ENCODE measurements at places on chromosomes 3 and 15.

DNA sequence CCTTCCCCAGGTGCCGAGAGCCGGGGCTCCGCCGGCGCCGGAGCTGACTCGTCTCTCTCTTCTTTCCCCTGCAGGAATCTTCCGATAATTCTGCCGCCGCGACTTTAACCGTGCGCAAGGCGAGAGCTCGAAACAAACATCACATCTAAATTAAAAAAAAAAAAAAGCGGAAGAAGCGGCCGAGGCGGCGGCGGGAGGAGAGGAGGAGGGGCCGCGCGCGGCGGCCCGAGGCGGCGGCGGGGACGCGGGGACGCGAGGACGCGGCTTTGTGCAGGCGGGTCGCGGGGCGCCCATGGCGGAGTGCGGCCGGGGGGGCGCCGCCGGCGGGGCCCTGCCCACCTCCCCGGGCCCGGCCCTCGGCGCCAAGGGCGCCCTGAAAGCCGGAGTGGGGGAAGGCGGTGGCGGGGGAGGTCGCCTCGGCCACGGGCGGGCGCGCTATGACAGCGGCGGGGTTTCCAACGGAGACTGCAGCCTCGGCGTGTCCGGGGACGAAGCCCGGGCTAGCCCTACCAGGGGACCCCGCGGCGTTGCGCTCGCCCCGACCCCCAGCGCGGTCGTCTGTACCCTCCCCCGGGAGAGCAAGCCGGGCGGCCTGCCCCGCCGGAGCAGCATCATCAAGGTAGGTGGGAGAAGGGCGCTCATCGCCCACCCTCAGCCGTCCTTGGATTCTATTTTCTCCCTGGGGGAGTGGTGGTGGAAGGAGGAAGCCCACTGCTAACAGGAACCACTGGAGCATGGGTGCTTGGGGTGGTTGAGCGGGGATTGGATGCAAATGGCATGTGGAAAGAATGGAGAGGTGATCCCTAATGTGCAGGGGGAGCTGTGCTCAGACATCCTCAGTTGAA lies at the start of gene PLCL2:
Gene PLCL2 (plus strand): TSS at position 208 of the 845 bp plus-strand sequence. CDS start 85 bp downstream, at position 293.
- peak; percentile 82 for DNase-seq

- no peak for DNase-seq
Measured at GRCh38 chr3:195508185-195508584, 34.9 kb downstream of the PPP1R2 start.

DNA sequence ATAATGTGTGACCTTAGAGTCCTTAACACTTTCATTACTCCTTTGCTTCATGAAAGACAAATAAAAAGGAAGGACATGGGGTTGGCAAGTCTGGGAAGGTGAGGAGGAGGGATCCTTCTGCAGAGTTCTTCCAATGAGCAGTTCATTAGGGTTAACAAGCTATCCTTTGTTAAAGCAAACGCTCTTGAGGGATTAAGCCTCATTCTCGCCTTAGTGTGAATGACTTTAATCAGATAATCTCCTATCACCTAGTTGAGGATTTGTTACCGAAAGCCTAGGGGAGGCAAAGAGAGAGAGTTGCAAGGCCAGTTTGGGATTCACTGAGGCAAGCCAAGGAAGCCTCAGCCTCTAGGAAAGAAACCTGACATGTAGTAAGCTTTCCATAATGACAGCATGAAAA lies 7.4 kb upstream of the MBNL1 start:
- no peak for DNase-seq

- DNase-seq: no peak
Measured at GRCh38 chr3:15266510-15267376, 60.7 kb downstream of the CAPN7 start.

GRCh38 chr3:183385698-183386613 lies 42.5 kb downstream of the MCF2L2 start:
- DNase-seq: peak; percentile 74

- no peak for DNase-seq
Measured at GRCh38 chr3:8519156-8519555, 17.5 kb downstream of the LMCD1 start.

GRCh38 chr3:140394488-140395133 lies 283.3 kb upstream of the TRIM42 start:
- no peak for DNase-seq

DNA sequence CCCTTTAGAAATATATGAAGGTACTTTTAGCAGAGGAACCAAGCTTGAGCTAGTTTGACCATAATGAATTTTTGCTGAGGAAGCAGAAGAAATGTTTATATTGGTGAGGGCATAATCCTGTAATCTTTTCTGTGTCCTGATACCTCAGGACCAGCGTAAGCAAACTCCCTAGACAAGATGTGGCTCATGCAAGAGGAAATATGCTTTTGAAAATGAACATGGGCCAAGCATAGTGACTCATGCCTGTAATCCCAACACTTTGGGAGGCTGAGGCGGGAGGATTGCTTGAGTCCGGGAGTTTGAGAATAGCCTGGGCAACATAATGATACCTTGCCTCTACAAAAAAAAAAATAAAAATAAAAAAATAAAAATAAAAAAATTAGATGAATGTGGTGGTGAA lies 78.5 kb downstream of the PPARG start:
- DNase-seq: no peak

DNA sequence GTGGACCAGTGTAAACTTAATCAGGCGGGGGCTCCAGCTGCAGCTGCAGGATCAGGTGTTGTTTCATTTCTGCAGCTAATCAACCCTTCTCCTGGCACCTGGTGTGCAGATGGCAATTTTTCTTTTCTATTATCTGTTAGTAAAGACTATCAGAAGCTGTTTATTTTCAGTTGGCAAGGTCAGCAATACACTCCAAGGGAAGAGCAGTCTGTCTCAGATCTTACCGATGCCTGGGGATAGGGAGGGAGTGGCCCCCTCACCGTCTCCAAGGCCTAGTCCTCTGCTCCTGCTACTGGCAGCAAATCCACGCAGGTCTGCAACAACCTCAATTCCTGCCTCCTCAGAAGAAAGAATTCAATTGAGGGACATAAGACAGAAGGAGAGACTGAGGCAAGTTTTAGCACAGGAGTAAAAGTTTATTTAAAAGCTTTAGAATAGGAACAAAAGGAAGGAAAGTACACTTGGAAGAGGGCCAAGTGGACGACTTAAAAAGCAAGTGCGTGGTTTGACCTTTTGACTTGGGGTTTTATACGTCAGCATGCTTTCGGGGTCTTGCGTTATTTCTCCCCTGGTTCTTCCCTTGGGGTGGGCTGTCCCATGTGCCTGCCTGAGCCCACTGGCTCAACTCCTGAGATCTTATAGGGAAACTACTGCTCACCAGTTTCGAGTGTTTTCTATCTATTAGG lies 9.2 kb downstream of the CCRL2 start:
- peak; percentile 10 for DNase-seq

DNA sequence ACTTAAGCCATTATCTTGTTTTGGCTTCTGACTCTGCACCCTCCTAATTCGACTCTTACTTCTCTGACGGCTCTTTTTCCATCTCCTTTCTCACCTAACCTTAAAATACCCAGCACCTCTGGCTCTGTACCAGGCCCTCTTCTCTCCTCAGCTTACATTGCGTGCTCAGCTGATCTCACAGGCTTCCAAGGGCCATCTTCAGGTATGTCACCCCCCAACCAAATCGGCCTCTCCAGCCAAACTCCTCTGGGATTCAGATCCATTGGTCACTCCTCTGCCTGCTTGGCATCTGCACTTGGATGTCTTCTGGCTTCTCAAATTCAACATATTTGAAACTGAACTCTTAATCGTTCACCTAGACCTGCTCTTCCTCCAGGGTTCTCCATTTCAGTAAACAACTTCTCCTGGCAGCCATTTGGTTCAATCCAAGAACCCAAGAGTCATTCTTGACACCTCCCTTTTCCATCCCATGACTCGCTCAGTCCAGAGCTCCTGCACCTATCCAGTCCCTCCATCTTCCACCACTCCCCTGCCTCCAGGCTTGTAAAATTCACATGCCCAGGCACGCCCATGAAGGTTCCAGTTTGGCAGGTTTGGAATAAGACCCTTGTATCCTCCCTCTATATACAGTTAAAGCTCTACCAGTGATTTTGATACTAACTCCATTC lies 35.2 kb upstream of the SLC41A3 start:
- DNase-seq: no peak

- DNase-seq: no peak
Measured at GRCh38 chr3:189171707-189172106, at the start of gene TPRG1. Gene TPRG1, plus strand, starts transcription at chr3:189171971. Its CDS starts 35,414 bp downstream, at chr3:189207385.

- DNase-seq: no peak
Measured at GRCh38 chr3:51514210-51514609, 14.4 kb upstream of the DCAF1 start.

- no peak for DNase-seq
Measured at GRCh38 chr15:36734366-36734765, 154.9 kb downstream of the CDIN1 start.

GRCh38 chr3:13972679-13973379 lies 93.0 kb upstream of the WNT7A start:
- no peak for DNase-seq

DNA sequence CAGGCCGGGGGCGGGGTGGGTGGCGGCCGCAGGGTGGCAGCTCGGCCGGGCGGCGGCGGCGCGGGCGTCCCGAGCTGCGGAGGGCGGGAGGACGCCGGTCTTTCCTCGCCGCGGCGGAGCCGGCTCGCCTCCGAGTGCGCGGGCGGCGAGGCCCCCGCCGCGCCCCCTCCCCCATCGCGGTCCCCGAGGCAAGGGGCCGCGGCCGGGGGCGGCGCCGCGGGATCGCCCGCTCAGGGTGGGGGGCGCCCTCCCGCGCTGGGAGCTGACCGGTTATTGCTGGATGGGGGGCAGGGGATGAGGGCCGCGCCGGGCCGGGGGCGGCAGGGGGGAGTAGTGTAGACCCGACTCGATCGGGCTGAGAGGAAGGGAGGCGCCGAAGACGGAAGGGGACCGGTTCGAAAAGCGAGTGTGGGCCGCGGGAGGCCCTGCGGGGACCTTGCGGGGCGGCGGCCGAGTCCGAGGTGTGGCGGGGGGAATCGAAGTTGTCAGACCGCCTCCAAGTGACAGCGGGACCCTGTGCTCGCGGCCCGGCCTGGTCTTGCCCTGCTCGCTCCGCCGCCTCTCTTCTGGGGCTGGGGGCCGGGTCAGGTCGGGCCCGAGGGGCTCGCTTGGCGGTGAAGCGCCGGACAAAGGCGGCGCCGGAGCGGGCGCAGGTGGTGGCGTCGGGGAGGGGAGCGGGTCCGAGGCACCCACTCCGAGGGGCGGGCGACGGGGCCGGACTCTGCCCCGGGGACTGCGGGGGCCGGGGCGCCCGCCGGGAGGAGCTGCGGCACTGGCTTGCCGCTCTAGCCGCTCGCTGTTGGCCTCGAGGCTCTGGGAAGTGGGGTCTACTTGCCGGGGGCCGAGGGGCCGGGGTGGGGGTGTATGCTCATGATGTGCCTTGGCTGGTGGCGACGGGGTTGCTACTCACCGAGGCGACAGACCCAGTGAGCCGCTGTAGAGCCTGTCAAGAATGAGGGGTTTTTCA lies 1.1 kb downstream of the BAHD1 start:
- DNase-seq: peak; percentile 31

DNA sequence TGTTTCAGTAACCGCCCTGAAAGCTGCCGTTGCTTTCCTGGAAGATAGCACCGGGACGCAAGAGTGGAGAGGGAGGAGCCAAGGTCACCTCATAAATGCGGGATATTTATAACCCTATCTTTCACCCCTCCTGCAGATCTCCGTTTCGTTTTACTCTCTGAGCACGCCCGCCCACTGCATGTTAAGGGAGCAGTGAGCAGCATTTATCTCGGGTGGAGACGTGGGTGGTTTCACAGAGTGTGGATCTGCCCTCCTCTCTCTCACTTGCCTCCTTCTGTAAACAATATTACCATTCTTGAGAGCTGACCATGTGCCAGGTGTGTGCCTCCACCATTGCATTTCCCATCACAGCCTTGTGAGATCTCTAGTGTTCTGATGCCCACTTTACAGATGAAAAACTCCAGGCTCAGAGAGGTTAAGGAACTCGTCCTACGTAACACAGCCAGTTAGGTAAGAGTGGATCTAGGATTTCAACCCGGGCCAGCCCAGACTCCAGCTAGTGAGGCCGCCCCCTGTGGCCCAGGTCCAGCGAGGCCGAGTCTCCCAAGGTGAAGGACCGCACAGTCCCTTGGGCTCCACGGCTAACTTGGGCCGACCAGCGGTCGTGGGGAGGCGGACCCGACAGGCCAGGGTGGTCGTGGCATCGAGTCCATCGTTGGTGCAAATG lies 16.9 kb upstream of the SEMA4B start:
- peak; percentile 87 for DNase-seq

DNA sequence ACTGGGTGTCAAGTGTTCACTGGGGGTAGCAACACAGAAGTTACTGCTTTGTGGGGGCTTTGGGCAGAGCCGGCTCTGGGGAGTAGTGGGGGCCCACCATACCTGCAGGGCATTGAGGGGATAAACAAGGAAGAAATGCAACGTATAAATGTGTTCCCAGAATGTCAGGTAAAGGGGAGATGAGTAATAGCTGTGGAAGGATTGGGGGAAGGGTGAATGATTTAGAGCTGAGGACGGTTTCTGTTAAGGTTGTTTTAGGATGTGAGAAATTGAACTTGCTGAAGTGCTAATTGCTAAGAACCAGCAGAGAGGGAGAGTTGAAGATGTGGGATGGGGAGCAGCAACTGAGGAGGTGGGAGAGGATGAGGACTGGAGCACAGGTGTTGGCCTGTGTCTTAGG lies 10.7 kb downstream of the SCG5 start:
- no peak for DNase-seq

DNA sequence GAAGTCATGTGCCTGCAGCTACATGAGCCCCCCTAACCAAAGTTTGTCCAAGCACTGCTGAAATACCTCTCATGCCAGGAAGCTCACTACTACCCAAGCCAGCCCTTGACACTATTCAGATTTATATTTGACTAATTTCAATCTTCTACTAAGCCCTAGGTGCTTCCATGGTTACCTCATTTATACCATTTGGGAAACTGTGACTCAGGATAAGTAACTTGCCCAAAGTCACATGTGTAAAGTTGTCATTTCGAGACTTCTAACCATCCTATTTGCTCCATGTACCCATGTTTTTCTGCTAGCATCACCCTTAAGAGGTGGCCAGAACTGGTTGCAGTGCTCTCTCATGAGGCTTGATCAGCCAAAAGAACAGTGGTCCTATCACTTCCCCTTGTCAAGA lies 20.7 kb upstream of the TIMP4 start:
- DNase-seq: no peak

- no peak for DNase-seq
Measured at GRCh38 chr3:33401781-33402180, 38.4 kb downstream of the UBP1 start.

GRCh38 chr3:126373146-126373613 lies 16.0 kb upstream of the KLF15 start:
- no peak for DNase-seq

DNA sequence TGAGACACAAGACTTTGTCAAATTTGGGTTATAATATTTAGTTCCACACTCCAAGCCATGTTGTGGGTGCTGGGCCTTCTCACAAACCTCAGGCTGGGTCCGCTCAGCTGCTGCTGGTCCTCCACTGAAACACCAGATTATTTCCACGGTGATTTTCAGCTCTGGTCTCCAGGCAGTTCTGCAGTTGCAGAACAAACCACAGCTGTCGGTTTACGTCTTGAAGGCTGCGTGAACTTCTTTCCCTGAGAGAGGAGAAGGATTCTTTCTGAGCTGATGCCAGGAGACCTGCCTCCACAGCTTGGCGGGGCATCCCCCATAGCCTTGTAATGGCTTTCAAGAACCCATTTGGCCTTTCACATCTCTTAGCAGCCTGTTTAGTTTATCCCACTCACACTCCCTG lies 16.2 kb downstream of the GALNT15 start:
- DNase-seq: no peak

GRCh38 chr15:39432912-39433348 lies 147.9 kb upstream of the THBS1 start:
- no peak for DNase-seq

GRCh38 chr3:24401811-24402185 lies 92.9 kb downstream of the THRB start:
- no peak for DNase-seq
